ENCODE measurements at places on chromosomes 2 and 18.

DNA sequence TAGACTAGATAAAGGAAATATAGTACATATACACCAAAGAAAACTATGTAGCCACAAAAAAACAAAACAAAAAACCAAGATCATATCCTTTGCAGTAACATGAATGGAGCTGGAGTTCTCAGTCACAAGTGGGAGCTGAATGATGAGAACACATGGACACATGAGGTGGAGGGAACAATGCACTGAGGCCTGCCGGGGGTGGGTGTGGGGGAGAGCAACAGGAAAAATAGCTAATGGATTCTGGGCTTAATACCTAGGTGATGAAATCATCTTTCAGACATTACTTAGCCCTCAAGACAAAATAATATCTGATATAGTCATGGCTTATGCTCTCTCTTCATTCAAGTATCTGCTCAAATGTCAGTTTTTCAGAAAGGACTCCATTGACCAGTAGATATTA is 930.6 kb downstream of the LRP1B start:
- DNase-seq: no peak

- DNase-seq: no peak
Observed at GRCh38 chr2:86367499-86367777, 30.0 kb upstream of the REEP1 start.

DNA sequence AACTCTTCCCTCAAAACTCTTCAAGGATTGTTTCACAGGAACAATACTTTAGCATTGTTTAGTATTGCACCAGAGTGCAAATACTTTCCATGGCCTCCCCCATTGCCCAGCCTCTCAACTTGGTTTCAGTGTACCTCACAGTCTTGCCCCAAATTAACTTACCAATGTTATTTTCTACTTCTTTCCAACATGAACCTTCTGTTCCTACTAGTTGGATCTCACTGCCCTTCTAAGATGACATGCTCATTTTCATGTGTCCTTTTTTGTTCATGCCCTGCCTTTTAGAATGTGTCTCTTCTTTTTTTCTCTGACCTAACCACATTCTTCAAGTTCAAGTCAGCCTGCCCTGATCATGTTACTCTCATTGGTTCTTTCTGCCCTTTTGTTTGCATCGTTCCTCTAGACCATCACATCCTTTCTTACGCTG is 4.1 kb downstream of the SPATS2L start:
- no peak for DNase-seq

- DNase-seq: no peak
Observed at GRCh38 chr2:102291319-102292075, 19.9 kb upstream of the IL1RL1 start.

DNA sequence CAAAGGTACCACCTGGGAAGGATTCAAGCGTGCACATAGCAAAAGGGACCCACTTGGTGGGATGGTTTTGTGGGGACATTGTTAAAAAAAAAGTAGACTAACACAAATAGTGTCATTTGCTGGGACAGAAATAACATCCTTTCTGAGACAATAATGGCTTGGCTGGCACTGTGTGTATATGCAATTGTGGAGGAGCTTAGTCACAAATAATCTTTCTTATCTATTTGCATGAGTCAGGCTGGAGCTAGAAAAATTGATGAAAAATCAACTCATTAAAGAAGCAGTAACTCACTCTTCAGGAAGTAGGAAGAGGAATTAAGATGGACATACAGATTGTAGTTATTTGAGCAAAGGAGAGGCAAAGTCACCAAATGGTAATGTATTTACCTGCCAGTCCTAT is 29.5 kb upstream of the ITGB6 start:
- DNase-seq: no peak

- no peak for DNase-seq
Observed at GRCh38 chr2:174717273-174717672, 47.0 kb downstream of the CHRNA1 start.

DNA sequence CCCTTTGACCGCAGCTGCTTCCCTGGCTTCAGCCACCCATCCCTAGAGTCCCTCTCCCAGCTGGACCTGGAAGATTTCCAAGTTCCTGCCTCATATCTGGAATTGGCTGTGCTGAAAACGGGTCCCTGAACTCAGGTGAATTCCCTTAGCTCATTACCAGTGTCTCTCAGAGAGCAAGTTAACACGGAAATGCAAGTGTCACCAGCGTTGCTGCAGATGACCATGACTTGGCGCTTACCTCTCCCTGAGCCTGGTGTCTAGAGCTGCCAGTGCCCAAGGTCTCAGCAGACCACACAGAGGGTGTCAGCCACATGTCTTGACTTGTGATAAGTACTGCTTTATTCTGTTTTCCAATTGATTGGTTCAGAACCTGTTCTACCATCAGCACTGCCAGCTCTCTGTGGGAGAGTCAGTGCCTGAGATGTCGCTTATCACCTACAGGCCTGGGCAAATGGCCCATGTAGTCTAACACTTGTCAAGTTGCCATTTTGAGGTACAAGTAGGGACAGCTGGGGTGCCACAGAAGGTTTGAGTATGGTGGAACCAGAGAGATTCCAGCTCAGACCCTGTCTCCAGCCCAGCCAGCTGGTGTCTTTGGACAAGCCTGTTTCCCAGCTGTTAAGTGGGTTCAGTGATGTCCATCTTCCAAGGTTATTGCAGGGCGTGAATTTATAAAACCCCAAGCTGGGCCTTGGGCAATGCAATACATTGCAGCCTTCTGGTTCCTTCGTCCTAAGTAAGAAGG is 48.7 kb downstream of the LYPD1 start:
- no peak for DNase-seq

DNA sequence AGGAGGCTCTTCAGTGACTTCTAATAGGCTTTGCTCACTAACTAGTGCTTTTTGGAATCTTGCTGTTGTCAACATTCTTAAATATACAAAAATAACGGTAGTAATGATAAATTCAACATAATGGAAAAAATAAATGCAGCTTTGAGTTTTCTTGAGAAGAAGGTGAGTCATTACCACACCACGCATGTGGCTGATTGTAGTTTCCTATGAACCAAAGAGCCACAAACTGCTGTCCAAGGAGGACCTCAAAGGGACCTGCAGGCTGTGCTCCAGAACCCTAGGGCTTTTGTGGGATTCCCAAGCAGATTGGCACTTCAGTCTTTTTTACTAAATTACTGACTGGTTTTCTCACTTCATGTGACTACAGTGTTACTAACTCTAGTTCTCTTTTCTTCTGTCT is 66.7 kb downstream of the TPGS2 start:
- no peak for DNase-seq

DNA sequence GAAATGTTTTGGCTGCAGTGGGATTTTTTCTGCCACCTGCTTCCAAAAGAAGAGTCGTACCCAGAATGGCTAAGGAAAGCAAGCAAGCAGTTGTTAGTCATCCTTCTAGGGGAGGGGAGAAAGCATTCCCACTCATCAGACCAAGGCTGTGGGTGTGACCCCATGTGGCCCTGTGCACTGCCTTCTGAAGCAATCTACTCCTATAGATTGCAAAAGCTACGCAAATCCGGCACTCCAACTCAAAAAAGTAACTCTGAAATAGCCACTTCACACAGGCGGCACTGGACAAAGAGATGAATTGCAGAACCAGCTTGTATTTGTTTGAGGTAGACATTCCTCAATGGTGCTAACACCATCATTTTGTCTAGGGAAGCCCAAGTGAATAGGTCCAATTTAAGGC is 44.3 kb downstream of the ST3GAL5 start:
- DNase-seq: no peak

GRCh38 chr2:108363908-108364225 is 13.9 kb upstream of the SULT1C4 start:
- no peak for DNase-seq

GRCh38 chr2:181675254-181675653 is 5.1 kb downstream of the NEUROD1 start:
- no peak for DNase-seq

GRCh38 chr2:10894264-10894935 is 17.3 kb upstream of the KCNF1 start:
- DNase-seq: no peak

DNA sequence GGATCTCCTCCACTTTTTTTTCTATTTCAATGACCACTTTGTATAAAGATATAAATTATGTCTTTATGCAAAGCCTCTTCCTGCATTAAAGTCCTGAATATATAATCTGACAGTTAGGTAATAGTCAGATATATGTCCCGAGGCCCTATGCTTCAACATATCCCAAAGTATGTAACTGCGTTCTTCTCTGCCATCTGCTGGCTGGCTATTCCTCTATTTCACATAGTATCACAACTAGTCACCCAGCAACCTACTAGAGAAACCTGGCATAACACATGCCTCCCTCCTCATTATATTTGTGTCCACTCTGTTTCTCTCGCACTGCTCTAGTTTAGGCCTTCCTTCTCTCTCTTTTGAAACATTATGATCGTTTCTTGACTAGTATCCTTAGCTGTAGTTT is 640.8 kb downstream of the DPP10 start:
- DNase-seq: no peak

DNA sequence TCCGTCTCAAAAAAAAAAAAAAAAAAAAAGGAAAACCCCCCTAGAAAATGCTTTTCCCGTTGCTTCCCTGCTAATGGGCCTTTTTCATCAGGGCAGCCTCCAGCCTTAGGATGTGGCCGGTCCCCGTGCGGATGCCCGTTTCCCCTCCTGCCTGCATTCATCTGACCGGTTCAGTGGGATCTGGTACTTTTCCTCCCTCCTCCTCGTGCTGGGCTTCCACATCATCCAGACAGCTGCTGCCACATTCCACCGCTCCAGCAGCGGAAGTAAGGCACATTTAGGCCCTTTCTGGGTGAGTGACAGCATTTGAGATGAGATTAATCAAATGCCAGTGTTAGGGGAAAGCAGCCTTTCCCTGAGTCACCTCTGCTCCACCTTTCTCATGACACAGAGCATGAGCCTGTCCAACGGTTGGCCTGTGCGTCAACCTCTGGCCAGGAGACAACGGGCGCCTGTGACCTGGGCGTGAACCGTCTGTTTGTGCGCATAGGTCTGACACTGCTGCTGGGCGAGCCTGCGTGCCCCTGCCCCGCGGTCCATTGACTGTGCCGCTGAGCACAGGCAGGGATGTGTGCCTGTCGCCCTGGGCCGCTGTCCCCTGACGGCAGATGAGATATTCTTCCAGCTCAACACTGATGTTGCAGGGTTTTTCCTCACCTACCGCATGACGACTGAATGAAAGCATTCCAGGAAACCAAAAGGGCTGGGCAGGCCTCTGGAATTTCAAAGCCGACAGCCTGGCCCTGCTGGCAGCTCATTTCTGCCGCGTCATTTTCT is 174.0 kb downstream of the TGIF1 start:
- DNase-seq: no peak

DNA sequence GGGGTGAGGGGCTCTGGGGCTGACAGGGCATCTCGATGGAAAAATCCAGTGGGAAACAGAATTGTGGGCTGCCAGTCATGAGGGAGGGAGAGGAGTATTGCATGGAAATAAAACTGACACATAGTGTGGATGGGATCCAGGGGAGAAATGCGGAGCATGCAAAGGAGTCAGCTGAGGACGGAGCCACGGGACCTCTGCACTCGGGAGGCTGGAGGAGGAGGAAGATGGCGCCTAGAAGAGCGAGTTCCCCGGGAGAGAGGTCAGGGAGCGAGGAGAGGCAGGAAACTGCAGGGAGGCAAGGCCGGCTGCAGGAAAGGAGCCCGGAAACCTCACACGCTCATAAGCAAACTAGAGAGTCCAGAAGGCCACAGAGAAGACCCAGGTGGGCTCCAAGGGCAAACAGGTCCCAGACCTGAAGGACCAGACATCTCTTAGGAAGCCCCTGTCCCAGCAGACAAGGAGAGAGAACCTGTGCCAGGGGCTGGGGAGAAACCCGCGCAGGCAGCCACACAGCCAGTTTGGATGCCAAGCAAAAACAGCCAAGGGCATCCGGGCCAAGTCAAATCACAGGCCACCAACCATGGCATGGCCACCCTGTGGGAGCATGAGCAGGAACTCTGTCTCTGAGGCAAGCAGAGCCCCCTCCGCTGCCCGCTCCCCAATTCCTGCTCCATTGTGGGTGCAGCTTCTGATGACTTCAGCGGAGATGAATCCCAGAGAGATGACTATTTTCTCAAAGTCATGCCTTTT is 218.8 kb upstream of the ID2 start:
- no peak for DNase-seq

DNA sequence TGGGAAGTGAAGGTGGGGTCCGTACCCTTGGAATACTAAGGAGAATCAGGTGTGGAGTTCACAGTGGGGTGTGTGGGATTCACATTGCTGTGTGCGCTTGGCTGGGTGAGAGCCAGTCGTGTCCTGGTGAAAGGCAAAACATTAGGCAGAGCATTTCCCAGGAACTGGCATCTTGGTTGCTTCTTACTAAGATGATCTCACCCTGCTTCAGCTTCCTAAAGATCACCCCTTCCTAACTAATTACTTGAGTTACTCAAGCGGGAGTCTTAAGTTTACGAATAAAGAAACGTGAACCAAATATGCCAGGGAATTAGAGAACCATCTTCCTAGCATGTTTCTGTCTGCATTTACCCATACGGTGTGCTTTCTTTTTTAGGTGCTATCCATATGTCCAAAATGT is 122.9 kb downstream of the NCK2 start:
- no peak for DNase-seq

DNA sequence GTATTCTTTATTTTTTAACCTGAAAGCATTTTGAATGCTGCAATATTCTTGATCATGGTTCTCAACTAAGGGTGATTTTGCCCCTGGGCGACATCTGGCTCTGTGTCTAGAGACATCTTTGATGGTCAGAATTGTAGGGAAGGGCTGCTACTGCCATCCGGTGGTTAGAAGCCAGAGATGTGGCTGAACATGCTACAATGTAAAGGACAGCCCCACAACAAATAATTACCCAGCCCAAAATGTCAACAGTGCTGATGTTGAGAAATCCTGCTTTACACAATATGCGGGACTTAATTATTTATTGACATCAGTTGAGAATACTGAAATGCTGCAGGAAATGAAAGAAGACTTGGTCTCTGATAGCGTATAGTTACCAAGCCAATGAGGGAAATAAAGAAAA is 37.5 kb upstream of the SERPINB2 start:
- no peak for DNase-seq

DNA sequence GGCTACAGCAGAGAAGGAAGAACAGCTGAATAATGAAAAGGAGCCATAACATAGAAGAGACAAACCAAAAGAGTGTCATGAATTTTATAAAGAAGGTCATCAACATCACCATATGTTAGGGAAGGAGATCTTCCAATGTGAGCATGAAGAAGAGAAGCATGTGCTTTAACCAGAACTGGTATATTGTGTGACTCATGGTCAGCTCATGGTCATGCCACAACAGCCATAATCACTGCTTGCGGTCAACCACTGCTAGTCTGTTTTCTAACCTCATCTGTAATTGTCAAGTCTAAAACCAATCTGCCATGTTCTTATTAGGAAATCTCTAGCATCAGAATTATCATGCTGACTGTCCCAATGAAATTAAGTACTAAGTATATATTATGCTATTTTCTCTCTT is 204.1 kb upstream of the VRK2 start:
- DNase-seq: no peak

GRCh38 chr2:46413631-46414030 is 65.7 kb upstream of the TMEM247 start:
- DNase-seq: no peak

DNA sequence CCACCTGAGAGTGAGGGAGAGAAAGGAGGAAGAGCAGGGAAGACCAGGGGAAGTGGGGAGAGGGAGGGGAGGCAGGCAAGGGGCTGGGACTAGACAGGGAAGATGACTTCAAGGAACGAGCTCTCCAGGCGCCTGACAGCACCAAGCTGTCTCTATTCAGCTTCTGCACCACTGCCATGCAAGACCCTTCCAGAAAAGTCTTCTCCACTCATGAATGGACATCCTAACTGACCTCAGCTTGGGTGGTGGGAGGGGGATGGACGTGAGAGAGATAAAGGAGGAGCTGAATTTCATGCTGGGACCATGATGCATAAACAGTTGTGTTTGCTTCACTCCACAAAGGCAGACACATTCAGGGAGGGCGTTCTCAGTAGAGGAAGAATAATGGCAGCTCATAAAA is 206.4 kb upstream of the ARL4C start:
- no peak for DNase-seq

GRCh38 chr2:135817951-135818350 is 19.0 kb downstream of the LCT start:
- DNase-seq: no peak
